ENCODE measurements at places on chromosomes 16 and 17. TPM values are rescaled to one million over a fixed set of nuclear protein-coding genes. Genes with fewer than 3 reads are reported as not detected.

GRCh38 chr17:45115015-45115625 is 17.2 kb downstream of the PLCD3 start:
- DNase-seq, result no peak

DNA sequence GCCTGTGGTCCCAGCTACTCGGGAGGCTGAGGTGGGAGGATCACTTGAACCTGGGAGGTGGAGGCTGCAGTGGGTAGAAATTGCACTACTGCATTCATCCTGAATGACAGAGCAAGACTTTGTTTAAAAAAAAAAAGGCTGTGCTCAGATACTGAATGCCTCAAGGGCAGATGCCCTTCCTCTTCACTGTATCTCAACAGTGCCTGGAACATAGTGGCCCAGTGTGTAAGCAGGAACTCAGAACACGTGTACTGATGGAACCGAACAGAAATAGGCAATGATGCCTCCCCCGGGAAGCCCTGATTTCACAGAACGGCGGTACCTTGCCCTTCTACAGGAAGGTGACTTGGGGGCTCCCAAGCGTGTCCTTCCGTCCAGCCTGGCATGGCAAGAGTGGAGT is 46.8 kb downstream of the PLXDC1 start:
- no peak for DNase-seq

The PIK3R5 gene
- 4.3 TPM for total RNA-seq

- peak; percentile 83 for DNase-seq
Measured at GRCh38 chr17:51035431-51035830, 85.2 kb downstream of the SPAG9 start.

DNA sequence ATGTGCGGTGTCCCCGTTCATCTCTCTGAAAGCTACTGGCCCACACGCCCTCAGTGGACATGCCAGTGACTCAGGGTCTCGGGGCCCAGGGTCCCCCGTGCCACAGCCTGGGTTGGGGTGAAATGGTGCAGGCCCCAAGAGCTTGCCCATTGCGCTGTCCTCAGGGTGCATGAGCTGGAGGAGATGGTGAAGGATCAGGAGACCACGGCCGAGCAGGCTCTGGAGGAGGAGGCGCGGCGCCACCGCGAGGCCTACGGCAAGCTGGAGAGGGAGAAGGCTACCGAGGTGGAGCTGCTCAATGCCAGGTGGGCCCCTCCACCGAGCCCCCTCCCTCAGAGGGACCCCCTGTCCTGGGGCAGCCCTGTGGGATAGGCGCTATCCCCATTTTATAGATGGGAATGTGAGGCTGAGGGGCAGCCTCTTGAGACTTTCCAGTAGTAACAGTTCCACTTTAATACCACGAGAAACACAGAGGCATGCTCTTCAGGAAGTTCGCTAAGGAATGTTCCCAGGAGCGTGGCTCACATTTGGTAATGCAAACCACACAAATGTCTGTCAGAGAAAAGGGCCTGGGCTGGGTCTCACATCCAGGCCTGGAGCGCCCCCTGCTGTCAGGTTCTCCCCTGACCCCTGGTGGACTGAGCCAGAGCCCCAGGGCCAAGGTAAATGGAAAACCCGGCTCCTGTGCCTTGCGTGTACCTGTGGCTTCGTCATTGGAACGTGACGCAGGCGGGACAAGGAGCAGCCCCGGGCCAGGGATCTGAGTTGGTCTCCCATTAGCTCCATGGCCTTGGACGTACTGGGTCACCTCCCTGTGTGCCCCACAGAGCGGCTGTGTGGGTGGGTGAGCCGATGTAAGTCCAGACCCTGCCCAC is 133.7 kb downstream of the RAB11FIP4 start:
- DNase-seq, result peak; percentile 73

The IRX6 gene
- not detected for total RNA-seq

GRCh38 chr17:80971704-80972304 is 19.8 kb upstream of the CHMP6 start:
- DNase-seq, result no peak

DNA sequence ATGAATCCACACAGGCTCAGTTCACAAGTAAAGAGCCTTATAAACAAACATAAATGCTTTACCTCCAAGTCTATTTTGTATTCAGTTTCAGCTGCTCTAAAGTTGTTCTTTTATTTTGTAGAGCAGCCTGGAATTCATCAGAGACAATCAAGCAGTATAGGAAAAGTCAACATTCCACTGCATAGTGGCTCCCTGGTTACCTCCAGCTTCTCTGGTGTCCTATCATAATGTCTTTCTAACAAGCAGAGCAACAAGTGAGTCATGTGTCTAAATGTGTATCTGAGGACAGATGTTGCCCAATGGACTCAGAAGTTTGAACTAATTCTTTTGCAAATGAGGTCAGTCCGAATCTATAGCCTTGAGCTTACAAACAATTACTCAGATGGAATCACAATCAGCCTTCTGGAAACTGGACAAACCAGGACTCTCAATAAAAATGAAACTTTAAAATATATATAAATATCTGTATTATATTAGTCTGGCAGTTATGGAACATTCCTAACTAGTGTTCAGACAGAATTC is 292.0 kb upstream of the TOM1L1 start:
- no peak for DNase-seq

The ACSM3 gene
- total RNA-seq, result 8.9 TPM

The CA5A gene
- total RNA-seq, result 0.72 TPM

DNA sequence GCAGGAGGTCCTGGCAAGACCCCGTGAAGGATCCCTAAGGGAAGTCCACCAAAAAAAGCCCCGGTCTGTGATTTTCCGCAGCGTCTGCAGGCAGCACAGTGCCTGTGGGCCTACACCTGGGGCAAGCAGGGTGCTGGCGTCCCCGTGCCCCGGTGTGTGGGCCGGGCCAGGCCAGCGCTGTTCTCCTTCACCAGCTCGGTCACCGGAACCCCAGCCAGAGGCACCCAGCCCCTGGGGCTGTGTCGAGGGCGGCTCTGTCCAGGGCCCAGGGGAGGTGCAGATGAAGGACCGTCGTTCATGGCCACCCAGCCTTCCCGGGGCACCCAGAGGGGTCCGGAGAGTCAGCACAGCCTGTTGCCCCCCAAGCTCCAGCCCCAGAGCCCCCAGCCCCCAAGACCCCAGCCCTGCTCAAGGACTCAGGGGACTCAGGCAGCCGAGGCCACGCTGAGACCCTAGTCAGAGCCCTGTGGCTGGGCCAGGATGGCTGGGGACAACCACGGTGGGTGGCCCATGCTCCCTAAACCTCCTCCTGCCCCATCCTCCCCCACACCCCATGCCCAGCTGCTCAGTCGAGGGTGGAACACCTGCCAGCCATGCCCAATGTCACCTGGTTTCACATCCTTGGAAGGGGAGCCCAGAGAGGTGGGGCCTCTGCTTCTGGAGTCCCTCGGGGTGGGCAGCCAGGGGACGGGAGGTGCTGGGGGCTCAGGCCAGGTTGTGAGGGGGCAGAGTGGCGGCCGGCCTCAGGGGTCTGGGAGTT is 5.7 kb upstream of the C1QTNF8 start:
- no peak for DNase-seq

The EFCAB13 gene
- total RNA-seq, result 41.2 TPM

DNA sequence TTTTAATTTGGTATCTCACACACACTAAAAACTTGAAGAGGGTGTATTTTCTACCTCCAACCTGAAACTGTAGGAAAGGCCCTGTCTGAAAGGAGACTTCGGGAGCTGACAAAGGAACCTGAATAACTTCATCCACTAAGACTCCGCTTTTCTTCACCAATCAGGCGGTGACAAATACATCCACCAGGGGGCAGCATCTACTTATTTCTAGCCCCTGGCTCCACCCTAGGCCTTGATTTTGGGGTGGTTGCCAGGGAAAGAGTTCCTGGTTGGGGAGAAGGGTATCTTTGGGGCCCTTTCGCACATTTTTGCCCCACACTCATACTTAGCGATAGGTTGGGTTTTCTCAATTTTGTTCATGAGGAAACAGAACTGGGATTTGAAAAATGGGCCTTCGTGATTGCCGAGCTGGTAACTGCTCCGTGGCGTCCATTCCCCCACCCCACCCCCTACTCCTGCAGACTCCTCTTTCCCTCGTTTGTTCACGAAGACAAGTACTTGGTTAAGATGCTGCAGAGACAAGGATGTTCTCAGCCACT is 4.8 kb upstream of the ARL4D start:
- DNase-seq, result peak; percentile 93

DNA sequence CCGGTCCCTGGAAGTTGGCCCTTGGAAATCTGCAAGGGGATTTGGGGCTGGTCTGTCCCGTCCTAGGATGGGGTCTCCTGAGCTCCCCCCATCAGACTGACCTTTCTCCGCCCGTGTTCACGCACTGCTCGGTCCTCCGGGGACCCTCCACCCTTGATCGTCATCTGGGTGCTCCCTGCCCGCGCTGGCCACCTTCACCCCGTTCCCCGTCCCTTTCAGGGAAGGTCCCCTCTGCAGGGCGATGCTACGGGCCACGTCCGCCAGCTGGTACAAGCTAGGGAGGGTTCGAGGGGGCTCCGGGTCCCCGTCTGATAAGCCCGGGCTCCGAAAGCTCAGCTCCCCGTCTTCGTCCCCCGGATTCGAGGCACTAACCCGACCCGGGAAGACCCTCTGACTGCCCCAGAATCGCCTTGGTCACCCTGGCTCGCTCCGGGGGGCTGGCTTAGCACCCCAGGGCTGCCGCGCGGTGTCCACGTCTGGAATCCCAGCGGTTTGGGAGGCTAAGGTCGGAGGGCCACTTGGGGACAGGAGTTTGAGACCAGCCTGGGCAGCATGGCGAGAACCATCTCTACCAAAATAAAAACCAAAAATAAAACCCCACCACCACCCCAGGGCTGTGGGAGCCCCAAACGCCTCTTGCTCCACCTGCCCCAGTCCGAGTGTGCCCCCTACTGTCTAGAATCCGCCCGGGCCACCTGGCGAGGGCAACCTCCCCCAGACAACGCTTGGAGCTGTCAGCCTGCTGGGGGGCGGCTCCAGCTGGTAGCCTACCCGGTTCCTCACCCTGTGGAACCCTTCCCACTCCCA is 1.1 kb upstream of the SLC43A2 start:
- no peak for DNase-seq

GRCh38 chr17:82062984-82063368 is 2.6 kb downstream of the DUS1L start:
- no peak for DNase-seq

The NDUFAF8 gene
- 77.0 TPM for total RNA-seq

The ERCC4 gene
- total RNA-seq, result 18.1 TPM

The RAB26 gene
- total RNA-seq, result 0.48 TPM

The KRTAP4-8 gene
- total RNA-seq, result not detected

DNA sequence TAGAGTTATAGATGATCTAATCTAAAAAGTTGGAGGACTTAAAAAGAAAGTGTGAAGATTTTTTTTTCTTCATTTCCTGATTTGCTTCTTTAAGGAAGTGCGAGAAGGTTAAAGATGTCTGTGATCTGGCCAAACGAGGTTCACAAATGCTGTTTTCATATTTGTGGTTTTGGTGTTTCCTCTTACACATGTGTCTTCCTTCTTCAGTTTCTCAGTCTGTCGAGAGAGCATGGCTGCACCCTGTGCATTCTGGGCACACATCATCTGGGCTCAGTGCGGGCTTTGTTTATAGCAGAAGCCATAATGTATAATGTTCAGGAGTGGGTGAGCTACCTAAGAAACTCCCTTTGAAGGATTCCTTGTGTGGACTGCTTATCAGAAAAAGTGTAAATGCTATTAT is 260.4 kb upstream of the TBX2 start:
- DNase-seq, result no peak

- DNase-seq, result no peak
Measured at GRCh38 chr16:68927018-68927417, 83.7 kb downstream of the TANGO6 start.

The AMZ2 gene
- 46.0 TPM for total RNA-seq

DNA sequence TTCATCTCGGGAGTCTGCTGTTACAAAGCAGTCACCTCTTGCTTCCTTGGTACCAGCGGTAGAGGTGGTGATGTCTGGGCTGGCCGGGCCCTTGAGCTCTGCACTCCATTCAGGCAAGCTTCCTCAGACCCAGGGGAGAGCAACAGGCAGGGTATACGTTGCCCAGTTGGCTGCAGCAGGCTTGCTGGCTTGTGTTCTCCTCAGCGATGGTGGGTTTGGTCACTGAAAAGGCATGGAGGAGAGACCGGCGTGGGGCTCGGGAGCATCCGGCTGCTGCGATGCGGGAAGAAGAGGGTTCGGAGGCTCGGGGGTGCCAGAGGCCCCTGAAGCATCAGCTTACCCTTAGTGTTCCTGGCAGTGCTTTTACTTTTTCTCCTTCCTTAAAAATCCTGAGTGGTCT is 25.8 kb downstream of the SAP30BP start:
- no peak for DNase-seq

GRCh38 chr16:17358355-17358754 is 112.4 kb downstream of the XYLT1 start:
- no peak for DNase-seq

The PHKG2 gene
- 5.5 TPM for total RNA-seq

The PERCC1 gene
- total RNA-seq, result 3.1 TPM

The PLD6 gene
- not detected for total RNA-seq

- peak; percentile 77 for DNase-seq
Measured at GRCh38 chr16:53714205-53715022, 10.5 kb downstream of the FTO start.

DNA sequence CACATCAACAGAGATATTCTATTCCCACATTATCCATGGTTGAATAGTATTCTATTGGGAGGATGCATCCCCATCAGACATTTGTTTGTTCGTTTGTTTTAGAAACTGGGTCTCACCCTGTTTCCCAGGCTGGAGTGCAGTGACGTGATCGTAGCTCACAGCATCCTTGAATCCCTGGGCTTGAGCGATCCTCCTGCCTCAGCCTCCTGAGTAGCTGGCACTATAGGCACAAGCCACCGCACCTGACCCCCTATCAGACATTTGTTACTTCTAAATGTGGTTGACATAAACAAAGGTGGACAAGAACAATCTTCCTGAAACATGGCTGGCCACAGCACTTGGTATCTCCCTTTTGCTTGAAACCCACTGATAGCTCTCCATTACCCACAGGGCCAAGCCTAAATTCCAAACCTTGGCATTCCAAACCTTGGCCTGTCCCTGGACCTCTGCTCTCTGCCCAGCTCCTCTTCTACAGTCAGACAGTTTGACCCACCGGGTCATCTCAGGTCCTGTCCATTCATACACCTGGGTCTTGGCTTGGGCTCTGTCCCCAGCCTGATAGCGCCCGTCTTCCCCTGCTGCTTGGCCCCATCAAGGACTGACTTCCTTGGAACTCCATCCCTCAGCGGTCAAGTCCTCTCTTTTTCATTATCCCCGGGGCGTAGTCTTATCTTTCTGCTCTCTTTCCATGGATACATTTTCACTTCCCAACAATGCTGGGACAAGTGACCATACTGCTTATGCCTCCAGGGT is 1.5 kb upstream of the PRR29 start:
- DNase-seq, result no peak

DNA sequence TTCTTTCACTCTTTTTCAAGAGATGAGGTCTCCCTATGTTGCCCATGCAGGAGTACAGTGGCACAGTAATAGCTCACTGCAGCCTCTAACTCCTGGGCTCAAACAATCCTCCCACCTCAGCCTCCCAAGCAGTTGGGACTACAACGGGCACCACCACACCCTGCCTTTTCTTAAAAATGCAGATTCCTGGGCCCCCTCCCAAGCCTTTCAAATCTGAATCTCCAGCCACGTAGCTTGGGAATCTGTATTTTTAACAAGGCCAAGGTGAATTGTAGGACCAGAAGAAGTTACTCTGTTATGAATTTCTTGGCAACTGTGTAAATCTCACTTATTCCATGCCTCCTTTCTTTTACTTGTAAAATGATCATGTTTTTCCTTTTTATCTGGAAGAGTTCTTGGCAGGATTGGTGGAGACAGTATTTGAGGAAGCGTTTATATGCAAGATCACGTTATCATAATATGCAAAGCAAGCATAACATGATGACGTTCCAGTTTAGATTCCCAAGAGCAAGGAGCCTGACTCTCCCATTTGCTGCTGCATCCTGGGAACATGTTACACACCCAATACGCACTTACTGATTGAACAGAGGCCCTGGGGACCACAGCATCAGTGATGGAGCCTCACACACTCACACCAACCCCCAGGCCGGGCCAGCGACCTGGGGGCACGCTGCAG is 44.5 kb downstream of the LITAF start:
- DNase-seq, result peak; percentile 70

All from umbilical cord (tissue), 2 donors.